Stimulated activated CD8-positive, alpha-beta memory T cell treated with anti-CD3 and anti-CD28 coated beads, Interleukin-4, amount 100 ng/mL, for 1 hour (primary cell): ENCODE measurements at places on chromosomes 2 and 18.

- no peak for DNase-seq
Observed at GRCh38 chr2:241000831-241001321, 2.5 kb downstream of the SNED1 start.

GRCh38 chr2:136666-137065, 90.4 kb upstream of the FAM110C start:
- no peak for DNase-seq

DNA sequence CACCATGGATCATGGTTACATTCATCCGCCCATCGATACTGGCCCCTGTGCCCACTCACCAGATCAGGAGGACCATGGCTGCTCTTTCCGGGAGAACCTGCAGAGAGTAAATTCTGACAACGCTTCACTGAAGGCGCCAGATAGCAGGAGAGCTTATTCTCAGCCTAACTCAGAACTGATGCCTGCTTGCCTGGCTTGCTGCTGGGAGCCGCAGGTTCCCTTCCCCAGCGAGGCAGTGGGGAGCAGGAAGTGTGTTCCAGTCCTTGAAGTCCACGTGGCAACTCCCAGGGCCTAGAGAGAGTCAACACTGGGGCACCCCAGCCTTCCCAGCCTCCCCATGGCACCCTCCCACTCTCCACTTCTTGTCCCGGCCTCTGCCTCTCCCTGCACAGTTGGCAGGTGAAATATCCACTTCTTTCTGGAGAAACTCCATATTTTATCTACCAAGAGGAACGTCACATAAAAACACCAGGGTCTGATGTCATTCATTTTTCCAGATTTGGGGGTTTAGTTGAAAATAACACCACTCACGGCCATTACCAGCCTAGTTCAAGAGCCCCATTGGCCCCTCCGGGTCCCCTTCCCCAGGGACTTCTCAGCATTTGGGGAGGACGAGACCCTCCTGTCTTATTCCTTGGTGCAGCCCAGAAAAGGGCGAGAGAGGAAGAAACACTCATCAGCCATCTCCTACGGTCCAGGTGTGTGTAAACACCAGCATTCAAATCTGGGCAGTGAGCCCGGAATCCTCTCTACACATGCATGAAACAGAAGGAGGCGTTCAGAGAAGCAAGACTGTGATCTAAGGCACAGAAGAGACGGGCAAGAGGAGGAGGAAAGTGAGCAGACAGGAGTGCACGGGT, 3.5 kb upstream of the TUBB6 start:
- no peak for DNase-seq

DNA sequence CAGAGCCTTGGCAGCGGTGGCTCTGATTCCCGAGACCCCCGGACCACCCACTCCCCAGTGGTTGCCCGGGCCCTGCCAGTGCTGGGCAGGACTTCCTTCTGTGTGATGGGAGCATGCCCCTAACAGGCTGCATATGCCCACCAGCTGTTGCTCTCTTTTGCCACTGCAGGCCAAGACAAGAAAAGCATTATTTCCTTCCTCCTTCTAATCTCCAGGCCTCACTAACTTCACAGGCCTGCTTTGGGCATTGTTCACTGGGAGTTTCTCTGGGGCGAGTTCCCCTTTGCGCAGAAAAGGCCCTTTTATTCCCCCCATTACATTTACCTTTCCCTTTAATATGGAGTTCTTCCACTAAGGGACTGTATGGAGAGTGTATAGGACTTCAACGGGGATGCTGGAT, 249.1 kb upstream of the SIX2 start:
- DNase-seq, result no peak

DNA sequence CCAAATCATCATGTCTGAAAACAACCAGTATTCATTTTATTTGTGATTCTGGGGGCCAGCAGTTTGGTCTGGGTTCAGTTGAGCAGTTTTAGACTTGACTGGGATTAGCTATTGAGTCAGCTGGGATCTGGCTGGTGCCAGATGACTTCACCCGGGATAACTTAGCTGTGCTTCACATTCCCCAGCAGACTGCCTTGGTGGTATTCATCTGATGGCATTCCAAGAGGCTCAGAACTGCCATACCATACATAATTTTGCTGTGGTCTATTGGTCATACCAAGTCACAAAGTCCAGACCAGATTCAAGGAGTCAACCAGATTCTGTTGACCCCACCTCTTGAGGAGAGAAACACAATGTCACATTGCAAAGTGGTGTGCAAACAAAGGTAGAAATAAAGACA, 7.8 kb upstream of the FSHR start:
- DNase-seq, result no peak

DNA sequence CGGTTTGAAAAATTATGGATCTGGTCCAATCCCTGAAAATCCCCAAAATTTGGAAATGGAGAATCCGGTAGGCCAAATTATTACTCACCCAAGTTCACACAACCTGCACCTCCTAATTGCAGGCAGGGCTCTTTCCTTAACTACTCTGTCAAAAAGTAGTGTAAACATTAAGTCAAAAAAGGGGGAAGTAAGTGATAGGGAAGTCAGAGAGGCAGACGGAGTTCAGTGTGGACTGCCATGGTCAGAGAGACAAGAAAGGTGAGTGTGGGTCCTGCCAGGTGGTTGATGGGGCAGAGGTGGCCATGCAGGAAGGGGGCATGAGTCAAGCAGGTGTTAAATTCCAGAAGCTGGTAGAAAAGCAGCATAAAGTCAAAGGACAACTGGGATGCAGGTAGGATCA, 104.7 kb upstream of the STPG4 start:
- no peak for DNase-seq

DNA sequence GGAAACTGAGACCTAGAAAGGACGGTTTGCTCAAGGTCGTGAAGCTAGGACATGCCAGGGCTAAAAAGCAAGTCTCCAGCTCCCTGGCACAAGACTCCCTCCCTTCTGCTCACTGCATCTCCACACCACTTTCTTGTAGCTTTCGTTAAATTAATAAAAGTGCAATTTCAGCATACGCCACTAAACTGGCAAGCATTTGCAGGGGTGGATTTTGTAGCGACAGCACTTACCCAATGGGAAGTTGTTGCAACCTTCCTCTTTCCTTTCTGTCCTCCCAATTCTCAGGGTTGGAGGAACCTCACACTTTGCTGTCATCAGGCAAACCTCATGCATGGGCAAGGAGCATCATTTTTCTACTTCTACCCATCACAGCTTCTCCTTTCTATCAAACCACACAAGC, 7.4 kb upstream of the RHOB start:
- no peak for DNase-seq

DNA sequence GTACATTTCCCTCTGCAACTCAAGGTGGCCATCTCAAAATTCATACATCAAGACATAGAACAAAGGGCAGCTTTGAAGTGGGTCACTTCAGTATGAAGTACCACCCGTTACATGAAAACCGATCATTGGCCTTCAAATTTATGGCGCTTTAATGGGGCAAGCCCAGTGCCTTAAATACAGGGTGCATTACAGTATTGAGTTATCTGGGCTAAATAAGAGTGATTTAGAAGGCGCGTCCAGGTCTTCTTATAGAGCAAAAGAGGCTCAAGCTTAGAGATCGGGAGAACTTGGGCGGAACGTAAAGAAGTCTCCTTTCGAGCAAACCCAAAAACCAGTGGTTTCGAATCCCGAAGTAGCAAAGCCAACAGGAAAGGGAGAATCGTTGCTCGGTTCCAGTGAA, 7.1 kb downstream of the HOXD3 start:
- DNase-seq, result no peak

GRCh38 chr2:222240676-222241049, 58.1 kb downstream of the PAX3 start:
- no peak for DNase-seq

DNA sequence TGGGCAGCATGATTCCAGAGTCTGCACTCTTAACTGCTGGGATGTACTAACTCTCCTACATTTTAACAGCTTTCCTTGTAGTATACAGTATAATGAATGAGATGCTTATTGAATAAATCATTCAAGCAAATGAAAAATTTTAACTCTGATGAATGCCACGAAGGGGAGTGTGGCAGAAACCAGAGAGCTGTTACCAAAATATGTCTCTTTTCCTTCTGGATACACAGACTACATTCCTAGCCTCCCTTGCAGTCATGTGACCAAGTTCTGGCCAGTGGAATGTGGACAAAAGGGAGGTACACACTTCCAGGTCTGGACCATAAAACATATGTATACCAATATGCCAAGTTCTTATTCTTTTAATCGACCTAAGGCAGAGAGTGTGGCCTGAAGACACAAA, 1.7 kb upstream of the EML4 start:
- DNase-seq, result no peak

DNA sequence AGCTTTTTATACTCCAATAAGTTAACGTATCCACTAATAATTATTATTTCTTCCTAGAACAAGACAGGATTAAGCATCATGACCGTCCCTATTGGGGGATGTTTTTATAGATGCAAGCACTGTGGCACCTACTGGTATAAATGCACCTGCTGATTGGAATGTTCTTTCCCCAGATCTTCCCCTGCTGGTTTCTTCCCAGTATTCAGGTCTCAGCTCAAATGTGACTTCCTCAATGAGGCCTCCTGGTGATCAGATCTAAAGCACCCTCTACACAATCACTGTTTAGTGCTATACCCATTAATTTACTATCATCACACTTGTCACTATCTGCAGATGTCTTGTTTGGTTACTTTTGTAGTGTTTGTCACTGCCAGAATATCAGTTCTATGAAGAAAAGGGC, 3.9 kb upstream of the TYMS start:
- no peak for DNase-seq

DNA sequence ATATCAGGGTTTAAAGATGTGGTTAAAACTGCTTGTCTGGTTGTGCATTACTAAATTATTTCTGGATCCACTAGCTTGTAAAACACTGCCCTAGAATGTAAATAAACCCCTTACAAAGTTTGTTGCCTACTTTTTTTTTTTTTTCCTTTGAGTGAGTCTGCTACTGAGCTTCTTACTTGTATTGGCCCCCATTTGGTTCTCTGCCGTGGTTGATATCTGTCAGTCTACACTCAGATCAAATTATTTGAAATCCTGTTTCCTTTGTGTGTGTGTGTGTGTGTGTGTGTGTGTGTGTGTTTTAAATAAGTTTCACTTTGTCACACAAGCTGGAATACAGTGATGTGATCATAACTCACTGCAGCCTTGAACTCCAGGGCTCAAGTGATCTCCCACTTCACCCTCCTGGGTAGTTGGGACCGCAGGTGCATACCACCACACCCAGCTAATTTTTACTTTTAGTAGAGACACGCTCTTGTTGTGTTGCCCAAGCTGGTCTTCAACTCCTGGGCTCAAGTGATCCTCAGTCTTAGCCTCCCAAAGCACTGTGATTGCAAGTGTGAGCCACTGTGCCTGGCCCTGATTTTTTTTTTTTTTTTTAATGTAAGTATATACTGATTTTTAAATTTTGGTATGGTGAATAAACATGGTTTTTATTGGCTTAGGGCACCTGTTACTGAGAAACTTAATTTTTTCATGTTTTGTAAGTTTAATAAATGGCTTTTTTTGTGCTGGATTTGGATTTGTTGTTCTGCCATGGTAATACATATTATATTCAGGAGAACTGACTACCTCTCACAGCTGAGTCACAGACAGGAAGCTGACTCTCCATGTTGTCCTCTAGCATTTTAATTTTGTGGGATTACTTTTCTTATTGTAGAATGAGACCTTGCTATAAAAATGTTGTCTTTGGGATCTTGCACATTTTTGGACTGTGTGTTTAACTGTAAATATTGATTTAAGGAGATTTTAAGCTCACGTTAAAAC, 48.5 kb downstream of the MAP4K4 start:
- no peak for DNase-seq

DNA sequence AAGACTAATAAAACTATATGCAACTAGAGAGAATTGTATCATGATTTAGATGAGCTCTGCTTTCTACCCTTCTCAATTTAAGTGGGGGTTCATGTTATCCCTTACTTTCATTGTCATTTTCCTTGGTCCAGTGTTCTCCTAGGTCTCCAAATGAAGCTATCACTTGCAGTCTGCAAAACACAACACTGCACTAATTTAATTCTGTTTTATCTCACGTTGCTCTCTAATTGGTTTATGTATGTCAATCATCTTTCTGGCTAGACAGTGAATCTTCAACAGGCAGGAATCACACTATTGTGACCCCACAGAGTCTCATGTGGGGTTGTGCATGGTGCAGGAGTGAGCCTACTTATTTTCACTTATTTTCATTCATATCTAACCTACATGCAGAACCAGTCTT, 348.3 kb upstream of the SYT4 start:
- DNase-seq, result no peak

DNA sequence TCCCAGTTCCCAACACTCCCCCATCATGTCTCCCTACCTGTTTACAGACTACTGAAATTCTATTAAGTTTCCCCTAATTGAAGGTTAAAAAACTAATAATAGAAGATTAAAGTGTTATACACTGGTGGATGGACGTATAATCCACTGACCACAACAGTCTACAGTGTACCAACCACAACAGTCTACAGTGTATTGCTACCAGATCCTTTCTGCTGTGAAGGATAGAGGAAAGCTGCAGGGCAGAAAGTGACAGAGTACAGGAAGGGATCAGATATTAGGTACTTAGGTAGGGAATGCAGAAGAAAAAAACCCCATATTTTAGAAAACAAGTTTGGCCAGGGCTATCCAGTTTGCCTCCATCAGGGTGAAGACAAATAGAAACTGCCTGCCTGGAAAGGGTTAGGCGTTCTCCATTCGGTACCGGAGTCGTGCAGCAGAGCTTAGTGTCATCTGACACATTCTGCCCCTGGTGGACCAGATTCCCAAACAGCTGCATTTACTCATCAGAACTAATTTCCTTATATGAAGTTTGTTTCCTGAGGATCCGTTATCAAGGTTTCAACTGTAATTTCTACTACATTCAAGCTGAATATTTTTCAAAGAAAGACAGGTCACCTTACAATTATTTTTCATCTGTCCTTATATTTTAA, 49.9 kb downstream of the KLF7 start:
- no peak for DNase-seq

- DNase-seq, result no peak
Observed at GRCh38 chr2:59490994-59491393, 1062.5 kb downstream of the BCL11A start.

- no peak for DNase-seq
Observed at GRCh38 chr2:127573771-127574170, 38.3 kb downstream of the MYO7B start.

- no peak for DNase-seq
Observed at GRCh38 chr2:140308706-140309105, 1528.5 kb upstream of the NXPH2 start.

DNA sequence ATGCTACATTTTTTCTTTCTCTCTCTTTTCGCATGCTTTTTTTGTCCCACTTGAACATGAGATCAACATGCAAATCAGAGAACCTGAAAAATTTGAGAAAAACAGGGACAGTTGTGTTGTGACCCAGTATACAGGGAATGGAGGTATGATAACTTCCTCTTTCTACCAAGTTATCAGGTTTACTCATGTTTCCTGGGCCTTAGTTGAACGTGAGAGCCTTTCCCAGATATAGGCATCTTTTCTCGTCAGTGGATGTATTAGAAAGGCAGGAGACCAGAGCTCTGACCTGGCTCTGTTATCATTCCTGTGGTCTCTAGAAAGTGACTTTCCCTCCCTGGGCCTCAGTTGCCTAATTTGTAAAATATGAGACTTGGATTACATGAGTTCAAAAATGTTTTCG, 30.1 kb upstream of the FAM117B start:
- no peak for DNase-seq

GRCh38 chr2:215535741-215536140, 99.9 kb upstream of the FN1 start:
- no peak for DNase-seq

GRCh38 chr2:207896525-207897285, 127.0 kb upstream of the FZD5 start:
- no peak for DNase-seq

GRCh38 chr2:223989206-223989855, 32.1 kb downstream of the MRPL44 start:
- no peak for DNase-seq

- no peak for DNase-seq
Observed at GRCh38 chr2:108615480-108616090, 81.3 kb downstream of the LIMS1 start.

- DNase-seq, result no peak
Observed at GRCh38 chr18:12765126-12765525, 62.3 kb downstream of the PSMG2 start.
